Epithelial cell of proximal tubule (primary cell): ENCODE measurements at places on chromosomes 5 and 9.
A peak's percentile ranks its signal among the peaks of the same experiment; 100 is the strongest.

- no peak for DNase-seq
Measured at GRCh38 chr5:154851351-154851750, 948 bp upstream of the FAXDC2 start.

GRCh38 chr9:78023003-78023741, 8.4 kb downstream of the GNAQ start:
- DNase-seq = peak; percentile 99

- DNase-seq = no peak
Measured at GRCh38 chr9:12696931-12697622, 3.9 kb downstream of the TYRP1 start.

GRCh38 chr5:141617682-141618029, 1.1 kb downstream of the DIAPH1 start:
- no peak for DNase-seq

DNA sequence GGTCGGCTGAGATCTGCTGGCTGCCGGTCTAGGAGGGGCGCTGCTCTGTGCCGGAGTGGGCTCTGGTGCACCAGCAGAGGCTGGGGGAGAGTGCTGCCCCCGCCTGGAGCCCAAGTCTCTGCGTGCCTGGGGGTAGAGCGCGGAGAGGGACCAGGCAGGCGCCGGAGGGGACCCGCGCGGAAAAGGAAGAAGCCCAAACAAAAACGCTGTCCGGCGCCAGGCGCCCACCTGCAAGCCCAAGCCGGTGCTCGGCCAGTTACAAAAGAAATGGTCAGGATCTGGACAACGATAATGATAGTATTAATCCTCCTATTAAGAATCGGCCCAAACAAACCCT, 571 bp upstream of the S1PR3 start:
- no peak for DNase-seq

- no peak for DNase-seq
Measured at GRCh38 chr9:82531795-82532194, 531.1 kb downstream of the RASEF start.

DNA sequence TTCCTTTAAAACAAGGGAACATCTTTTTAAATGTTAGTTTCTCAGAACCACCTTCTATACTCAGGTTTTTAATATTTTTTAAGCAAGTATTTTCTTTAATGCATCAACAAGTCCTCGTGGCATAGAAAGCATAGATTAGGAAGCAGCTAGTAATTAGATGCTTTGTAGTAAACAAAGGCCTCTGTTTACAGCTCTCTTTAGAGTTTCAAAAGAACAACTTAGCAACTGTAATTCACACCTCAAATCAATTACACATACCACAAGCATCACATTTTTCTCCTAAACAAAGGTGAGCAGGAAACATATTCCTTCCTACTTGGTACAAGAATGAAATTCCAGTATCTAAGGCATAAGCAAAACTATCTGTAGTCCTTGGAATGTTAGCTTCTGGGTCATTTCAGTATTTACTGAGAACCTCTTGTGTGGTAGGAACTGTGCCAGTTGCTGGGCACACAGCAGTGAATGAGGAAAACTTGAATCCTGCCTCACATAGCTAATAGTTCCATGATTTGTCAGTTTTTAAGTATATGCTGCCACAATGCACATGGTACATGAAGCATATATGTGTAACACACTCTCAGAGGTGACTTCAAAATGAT, 249.1 kb downstream of the CEMIP2 start:
- no peak for DNase-seq

GRCh38 chr5:67255881-67256280, 59.3 kb upstream of the CD180 start:
- DNase-seq = no peak

DNA sequence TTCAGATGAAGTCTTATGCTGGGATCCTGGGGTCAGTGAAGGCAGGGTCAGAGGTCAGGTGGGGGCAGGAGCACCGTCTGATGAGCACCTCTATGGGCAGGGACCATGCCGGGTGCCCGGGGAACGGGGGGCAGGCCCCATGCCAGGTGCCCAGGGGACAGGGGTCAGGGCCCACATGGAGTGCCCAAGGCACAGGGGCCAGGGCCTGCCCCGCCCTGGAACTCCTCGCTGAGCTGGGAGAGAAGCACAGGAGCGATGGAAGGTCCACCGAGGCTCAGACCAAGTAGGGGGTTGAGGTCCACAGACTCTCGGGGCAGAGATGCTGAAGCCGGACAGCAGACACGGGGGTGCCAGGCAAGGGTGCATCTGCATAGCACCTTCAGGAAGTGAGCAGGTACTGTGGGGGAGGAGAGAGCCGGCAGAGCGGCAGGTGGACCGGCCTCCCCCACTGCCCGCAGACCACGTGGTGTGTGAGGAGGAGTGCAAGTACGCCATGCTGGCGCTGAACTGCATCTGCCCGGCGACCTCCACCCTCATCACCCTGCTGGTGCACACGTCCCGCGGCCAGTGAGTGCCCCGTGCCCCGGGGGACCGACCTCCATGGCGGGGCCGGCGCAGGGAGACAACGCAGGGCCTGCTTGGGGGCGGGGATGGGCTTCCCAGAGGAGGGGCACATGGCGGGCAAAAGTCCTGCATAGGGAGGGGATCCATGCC, 67.7 kb downstream of the KCNT1 start:
- DNase-seq = no peak

- DNase-seq = no peak
Measured at GRCh38 chr5:78113689-78114264, 180.7 kb downstream of the AP3B1 start.

- no peak for DNase-seq
Measured at GRCh38 chr5:11040345-11040744, 279.3 kb upstream of the DAP start.
